ENCODE measurements at places on chromosomes 12 and 14. TPM values are rescaled to one million over a fixed set of nuclear protein-coding genes. Genes with fewer than 3 reads are reported as not detected.

Gene SLC25A47
- total RNA-seq: not detected

Gene TMEM119
- total RNA-seq: not detected

Gene PTCSC3
- total RNA-seq: not detected

Gene CLEC6A
- total RNA-seq: under 0.01 TPM

- DNase-seq: no peak
Observed at GRCh38 chr12:45977620-45978019, 12.8 kb downstream of the SCAF11 start.

DNA sequence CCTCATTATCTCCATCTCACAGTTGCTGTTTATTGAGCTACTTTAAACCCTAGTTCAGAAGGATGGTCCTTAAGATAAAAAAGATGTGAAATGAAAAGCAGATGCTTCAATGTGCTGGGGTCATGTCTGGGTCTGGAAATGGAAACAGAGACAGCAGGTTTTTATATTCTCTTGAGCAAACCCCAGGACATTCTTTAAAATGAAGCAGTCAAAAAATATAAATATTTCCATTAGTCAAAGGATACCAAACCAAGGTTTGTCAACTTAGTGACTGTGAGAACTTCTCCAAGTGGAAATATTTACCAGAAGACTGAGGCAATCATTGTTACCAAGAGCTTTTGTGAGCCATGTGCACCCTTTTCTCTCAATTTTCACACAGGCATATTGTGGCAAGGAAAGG, 102.5 kb upstream of the DIO2 start:
- no peak for DNase-seq

- no peak for DNase-seq
Observed at GRCh38 chr14:100305324-100306100, 732 bp downstream of the SLC25A29 start.

GRCh38 chr12:617304-617915, 45.8 kb downstream of the NINJ2 start:
- DNase-seq: no peak

DNA sequence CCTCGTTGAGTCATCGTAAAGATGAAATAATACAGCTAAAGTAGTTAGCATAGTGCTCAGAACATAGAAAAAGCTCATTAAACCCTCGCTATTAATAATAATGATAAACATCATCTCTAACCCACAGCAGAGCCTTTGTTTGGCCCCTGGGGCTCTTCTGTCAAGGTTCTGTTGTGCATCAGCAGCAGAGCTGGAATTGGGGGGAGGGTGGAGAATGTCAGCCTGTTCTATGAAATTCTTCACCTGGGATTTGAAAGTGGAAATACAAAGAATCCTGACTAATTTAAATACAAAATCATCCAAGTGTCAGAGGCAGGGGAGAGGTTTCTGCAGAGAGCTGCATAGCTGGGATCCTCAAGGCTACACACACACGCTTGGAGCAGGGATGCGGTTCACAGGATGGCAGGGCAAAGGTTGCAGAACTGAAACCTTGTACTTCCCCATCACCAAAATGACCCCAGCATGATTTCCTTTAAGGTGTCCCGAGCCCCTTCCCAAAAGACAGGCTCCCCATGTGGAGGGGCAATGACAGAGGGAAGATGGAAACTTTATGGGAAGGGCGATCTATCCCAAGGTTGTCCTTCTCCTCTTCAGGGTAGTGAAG, 71.8 kb downstream of the DAD1 start:
- DNase-seq: no peak

GRCh38 chr14:65296402-65296801, 116.1 kb upstream of the FUT8 start:
- no peak for DNase-seq

DNA sequence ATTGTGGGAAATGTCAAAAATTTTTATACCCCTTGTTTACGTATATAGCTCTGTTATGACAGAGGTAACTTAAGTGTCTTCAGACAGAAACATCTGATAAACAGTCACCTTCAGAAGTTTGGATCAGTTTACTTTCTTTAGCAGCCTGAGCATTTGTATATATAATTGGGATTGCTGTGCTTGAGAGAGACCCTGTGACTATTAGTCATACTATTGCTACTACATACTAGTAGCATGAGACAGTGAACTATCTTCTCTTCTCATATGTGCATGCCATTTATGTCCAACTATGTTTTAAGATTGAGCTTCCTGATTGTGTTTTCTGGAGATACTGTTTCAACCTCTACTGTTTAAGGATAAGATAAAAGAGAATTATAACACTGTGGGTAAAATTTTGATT, 101.5 kb downstream of the PDE6H start:
- DNase-seq: peak; percentile 22

- DNase-seq: peak; percentile 29
Observed at GRCh38 chr12:114269153-114269552, 136.8 kb downstream of the TBX5 start.

DNA sequence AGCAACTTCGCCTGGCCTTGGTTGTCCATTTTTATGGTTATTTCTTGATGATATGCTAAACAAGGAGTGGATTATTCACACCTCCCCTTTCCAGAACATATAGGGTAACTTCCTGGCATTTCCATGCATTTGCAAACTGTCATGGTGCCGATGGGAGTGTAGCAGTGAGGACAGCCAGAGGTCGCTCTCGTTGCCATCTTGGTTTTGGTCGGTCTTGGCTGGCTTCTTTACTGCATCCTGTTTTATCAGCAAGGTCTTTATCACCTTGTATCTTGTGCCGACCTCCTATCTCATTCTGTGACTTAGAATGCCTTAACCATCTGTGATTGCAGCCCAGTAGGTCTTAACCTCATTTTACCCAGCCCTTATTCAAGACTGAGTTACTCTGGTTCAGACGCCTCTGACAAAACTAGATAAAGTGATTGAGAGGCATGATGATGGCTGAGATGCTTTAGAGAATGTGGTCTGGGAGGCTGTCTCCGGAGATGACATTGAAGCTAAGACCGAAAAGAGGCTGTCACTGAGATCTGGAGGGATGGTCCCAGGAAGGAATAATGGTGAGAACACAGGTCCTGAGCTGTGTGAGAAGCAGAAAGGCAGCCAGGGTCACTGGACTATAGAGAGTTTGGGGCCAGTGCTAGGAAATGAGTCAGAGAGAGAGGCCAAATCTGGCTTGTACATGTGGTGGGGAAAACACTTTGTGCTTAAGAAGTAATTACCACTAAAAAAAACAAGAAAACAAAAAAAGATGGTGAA, 2.9 kb downstream of the GLT1D1 start:
- no peak for DNase-seq

DNA sequence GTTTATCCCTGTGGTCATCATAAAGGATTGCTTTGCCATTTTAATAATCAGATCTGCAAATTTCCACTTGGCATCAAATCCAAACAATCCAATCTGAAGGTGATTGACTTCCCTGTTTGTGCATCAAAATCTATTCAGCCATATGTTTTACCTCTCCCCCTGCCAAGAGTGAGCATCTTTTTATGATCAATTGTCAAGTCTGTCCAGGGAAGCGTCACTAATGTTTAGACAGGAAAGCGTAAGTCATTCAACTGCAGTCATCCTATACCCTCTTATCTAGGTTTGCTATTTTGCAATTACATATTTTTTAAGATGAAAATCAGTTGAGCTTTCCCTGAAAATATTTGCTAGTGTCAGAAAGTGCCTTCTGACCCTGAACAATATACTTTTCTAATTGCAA, 1224.1 kb upstream of the SEL1L start:
- no peak for DNase-seq

- no peak for DNase-seq
Observed at GRCh38 chr14:60510951-60511599, 2.1 kb downstream of the SIX6 start.

Data from bronchial epithelial cell (primary cell).